Stimulated activated CD8-positive, alpha-beta memory T cell treated with anti-CD3 and anti-CD28 coated beads, Interleukin-7, amount 100 ng/mL, for 1 hour (primary cell): ENCODE measurements at places on chromosomes 16 and 17.

DNA sequence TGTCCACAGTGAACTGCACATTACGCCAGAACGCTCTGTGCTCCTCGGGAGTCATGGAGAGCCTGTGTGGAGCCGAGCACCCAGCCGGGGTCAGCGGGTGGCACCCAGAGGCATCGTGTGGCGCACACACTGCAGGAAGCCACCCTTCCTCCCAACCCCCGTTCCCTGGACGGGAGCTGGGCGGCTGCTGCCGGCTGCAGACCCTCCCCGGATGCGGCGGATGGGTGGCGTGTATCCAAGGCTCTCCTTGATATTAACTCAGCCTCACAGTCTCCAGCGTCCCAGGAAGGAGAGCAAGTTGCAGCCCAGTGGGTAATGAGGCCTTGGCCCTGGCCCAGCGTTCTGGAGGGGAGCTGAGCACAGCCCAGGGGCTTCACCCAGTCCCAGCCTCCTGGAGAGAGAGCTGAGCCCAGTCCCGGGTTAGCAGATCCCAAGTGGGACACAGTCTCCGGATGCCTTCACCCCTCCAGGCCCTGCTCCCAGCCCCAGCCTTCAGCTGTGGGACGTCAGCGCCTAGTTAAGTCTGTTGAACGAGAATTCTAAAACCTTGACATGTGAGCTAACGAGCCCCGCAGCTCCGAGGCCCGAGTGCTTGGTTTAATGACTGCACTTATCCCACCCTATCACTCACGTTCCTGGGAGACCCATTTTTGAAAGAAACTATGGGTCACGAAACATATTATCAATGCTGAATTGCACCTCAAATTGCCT lies 86.6 kb downstream of the TBC1D16 start:
- no peak for DNase-seq

- DNase-seq = no peak
Observed at GRCh38 chr16:74725651-74726455, 25.2 kb upstream of the MLKL start.

GRCh38 chr17:17035920-17036523 lies 6.2 kb upstream of the MPRIP start:
- DNase-seq = no peak

DNA sequence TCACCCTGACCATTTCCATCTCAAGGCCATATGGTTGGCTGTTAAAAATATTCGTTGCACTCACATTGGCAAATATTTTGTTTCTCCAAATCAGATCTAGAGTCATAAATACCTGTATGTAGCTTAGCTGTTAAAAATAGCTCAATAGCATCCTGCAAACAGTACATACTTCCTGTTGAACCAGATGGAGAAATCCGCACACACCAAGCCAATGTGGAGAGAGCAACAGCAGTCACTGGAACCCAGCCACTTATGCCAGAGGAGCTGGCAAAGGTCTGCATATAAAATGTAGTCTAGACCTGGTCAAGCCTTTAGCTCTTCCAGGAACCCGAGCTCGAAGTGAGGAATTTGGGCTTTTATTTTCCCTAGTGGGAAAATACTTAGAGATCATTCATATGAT lies 146.4 kb upstream of the KCNJ16 start:
- no peak for DNase-seq

GRCh38 chr16:4176906-4177417 lies 60.7 kb upstream of the ADCY9 start:
- no peak for DNase-seq

- no peak for DNase-seq
Observed at GRCh38 chr17:14875557-14876412, 389.3 kb downstream of the PMP22 start.

DNA sequence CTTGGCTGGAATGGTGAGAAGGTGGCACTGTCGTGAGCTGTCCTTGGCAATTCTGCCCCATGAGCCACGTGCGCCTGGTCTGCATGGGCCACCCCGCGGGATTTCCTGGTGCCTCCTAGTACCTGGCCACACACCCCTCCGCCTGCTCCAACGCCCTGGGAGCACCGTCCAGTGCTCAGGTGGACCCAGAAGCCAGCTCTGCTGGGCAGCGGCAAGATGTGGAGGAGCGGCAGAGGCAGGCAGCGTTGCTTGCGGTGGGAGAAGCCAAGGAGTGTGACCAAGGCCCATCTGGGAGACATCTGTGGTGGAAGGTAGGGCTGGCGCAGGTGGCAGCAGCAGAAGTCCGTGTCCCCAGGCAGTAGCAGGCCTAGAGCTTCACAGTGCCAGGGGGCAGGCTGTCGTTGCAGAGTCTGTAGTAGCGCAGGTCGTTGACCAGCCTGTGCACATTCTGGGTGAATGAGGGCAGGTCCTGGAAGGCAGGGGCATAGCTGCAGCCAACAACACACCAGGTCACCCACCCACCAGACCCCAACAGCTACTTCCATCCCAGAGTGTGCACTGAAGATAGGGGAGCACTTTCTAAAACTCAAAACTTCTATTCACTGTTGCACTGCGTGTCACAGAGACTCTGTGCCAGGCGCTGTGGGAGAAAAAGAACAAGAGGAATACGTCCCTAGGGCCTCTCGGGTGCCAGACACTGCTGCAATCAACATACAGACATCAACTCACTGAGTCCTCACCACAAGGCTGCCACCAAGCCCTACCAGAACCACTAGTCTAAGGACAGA lies 34.9 kb upstream of the GSG1L start:
- DNase-seq = no peak
